ENCODE measurements at places on chromosomes 11 and 22. TPM values are rescaled to one million over a fixed set of nuclear protein-coding genes. Genes with fewer than 3 reads are reported as not detected.

DNA sequence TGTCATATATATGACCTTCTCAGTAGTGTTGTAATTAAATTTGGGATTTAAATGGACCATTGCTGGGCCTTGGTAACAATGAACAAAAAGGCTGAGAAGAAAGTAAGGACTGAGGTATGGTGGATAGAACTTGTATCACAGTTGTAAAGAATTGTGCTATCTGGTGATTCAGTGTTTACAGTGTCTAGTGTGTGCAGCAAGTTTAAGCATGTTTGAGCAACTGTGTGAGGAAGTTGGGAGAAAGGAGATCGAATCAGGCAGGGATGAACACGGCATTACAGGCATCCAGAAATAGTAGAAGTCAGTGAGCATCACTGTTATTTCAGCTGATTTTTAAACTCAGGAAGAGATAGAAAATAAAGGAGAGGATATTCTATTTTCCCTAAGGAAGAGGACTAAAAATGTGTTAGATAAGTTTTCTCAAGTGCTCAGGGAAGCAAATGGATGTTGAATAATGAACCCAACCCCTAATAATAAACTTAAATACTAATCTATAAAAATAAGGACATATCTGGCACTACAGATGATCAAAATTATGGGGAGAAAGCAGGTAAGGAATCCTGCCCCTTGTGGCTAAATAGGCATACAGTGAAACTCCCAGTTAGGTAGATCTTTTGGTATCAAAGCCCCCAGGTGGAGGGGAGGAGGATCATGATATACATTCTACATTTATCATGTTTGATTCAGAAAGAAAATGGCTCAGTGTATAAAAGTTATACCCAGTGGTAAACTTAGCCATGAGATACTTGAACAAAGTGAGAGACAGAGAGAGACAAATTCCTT is 361.0 kb upstream of the ANO3 start:
- H3K4me3 ChIP-seq = no peak overlapping the region
- no peaks in the 10 kb centered on the region for H3K36me3 ChIP-seq
- DNase-seq = no peak

- DNase-seq = no peak
- no peak overlapping the region for H3K27ac ChIP-seq
- H3K4me1 ChIP-seq = no peaks in the 10 kb centered on the region
- no peaks in the 10 kb centered on the region for H3K36me3 ChIP-seq
- H3K4me3 ChIP-seq = no peak overlapping the region
These were observed 104.7 kb downstream of the TBC1D22A start for GRCh38 chr22:46867106-46867505.

TRMT2A gene
- total RNA-seq = 20.5 TPM

GRCh38 chr11:45470794-45471167 is 184.6 kb upstream of the SYT13 start:
- no peaks in the 10 kb centered on the region for H3K36me3 ChIP-seq
- H3K4me3 ChIP-seq = no peak overlapping the region
- no peaks in the 10 kb centered on the region for H3K27me3 ChIP-seq

- H3K36me3 ChIP-seq = no peaks in the 10 kb centered on the region
- no peak for DNase-seq
- peak overlapping the region; percentile 75 for H3K4me3 ChIP-seq
- H3K27me3 ChIP-seq = no peaks in the 10 kb centered on the region
- peaks cover 19% of the 10 kb centered on the region for H3K4me1 ChIP-seq
These were observed 47.2 kb downstream of the CHRDL2 start for GRCh38 chr11:74683941-74684481.

GRCh38 chr11:72038491-72038890 is 39.8 kb downstream of the IL18BP start:
- peaks cover 24% of the 10 kb centered on the region for H3K36me3 ChIP-seq
- peak overlapping the region; percentile 82 for H3K27ac ChIP-seq
- H3K27me3 ChIP-seq = no peaks in the 10 kb centered on the region
- DNase-seq = peak; percentile 64
- peaks cover 53% of the 10 kb centered on the region for H3K4me1 ChIP-seq

GRCh38 chr22:48722661-48723060 is 1105.0 kb downstream of the BRD1 start:
- no peak for DNase-seq
- no peaks in the 10 kb centered on the region for H3K36me3 ChIP-seq
- H3K4me1 ChIP-seq = no peaks in the 10 kb centered on the region
- H3K27me3 ChIP-seq = no peaks in the 10 kb centered on the region
- H3K27ac ChIP-seq = no peak overlapping the region
